ENCODE measurements at places on chromosomes 2 and 18.

DNA sequence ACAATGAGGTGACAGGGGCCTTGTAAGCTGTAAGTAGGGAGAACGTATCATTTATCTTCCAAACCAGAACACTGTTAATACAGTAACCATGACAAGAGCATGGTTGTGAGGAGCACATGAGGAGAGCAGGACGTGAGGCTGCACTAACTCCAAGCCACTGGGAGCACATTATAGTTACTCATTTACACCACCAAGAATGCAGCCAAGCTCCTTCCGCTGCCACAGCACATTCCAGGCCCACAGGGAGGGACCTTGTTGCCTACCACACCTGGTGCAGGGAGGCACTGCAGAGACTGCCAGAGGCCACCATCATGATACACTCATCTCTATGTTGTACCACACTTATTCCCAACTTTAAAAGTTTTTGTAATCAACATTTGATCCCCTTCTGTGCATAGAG is 13.5 kb upstream of the SFXN5 start:
- DNase-seq, result no peak

DNA sequence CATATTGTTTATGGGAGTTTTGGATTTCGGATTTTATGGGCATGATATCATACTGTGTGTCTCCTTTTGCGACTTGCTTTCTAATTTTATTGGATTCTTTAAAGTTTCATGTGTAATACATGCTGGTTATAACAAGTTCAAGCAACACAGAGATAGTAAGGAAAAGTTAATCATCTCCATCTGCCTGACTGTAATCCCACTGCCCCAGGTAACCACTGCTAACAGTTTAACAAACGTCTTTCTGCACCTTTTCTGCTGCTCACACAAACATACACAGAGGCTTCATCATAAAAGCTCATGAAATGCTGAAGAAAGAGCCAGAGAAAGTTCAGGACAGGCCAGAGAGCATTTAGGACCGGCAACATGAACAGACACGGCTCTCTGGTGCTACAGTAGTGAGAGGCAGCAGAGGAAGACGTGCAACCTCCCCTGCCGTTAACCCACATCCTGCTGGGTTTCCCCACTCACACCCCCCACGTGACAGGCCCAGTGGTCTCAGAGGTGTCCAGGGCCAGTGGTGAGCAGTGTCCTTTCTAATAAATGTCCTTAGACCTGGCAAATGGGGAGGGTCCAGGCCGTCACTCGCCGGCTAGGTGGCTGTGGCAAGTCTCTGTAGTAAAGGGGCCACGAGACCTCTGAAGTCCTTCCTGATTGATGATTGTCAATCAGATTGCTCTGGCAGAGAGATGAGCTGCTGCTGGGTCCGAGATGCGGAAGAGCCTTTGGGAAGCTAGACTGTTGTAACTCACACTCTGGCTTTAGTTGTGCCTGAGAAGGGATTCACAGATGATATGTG is 43.0 kb upstream of the SLC1A4 start:
- DNase-seq, result no peak

GRCh38 chr2:118519511-118519910 is 327.9 kb downstream of the EN1 start:
- no peak for DNase-seq

GRCh38 chr2:21198637-21199036 is 74.9 kb downstream of the TDRD15 start:
- DNase-seq, result no peak

DNA sequence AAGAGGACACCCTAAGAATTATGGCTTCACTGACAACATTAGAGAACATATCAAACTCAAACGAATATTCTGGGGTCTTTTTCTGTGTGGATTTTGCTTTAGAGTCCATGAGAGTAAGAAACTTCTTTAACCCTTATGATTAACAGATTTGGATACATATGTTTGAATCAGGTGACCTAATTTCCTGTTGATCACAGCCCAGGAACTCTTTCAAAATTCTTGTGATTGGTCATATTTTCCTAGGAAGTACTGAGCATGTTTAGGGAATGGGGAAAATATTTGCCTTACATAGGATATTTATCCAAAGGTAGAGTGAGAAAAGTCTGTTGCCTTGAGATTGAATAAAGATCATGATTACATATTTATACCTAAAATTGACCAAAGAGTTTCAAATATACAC is 160.0 kb downstream of the KCNH7 start:
- no peak for DNase-seq

Measured in chondrocyte (in vitro differentiated cells).